Natural killer cell (primary cell): ENCODE measurements at places on chromosomes 11 and 22. TPM values are rescaled to one million over a fixed set of nuclear protein-coding genes. Genes with fewer than 3 reads are reported as not detected.

DNA sequence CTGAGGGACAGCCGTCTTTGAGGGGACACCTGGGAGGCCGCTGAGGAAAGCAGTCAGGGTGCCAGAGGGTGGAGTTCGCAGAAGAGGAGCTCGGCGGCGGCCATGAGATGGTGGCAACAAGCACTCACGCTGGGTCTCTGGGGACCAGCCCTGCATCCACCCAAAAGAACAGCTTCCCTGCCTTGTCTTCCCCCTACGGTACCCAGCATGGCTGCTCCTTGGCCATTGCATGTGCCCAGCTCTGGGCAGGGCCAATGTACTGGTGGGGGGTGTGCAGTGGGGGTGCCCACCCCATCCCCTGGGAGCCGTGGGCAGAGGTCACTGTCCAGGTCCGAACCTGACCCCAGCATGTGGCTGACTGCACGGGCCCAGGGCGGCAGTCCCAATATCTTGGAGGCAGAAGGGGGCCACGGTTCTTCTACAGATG is 42.3 kb downstream of the OSBPL5 start:
- DNase-seq = no peak
- H3K27me3 ChIP-seq = no peaks in the 10 kb centered on the region
- no peak overlapping the region for H3K4me3 ChIP-seq
- peaks cover 64% of the 10 kb centered on the region for H3K36me3 ChIP-seq
- peaks cover 42% of the 10 kb centered on the region for H3K4me1 ChIP-seq
- no peak overlapping the region for H3K27ac ChIP-seq

DNA sequence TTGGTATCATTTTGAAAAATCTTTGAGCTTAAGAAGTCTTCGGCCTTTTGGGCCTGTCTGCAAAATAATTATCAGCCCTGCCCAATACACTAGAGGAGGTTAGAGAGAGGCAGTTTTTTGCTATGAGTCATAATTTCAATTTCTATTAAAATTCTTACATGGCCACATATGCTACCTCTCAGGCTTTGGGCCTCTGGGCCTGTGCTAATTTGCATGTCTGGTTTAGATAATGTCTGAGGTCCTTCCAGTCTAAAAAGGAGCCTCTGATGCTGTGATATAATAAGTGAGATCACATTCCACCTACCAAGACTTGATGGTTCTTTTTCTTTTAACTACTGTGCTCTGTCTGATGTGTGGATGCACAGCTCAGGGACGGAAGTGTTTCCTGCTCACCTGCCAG is 70.8 kb downstream of the KCNJ1 start:
- H3K4me1 ChIP-seq = peaks cover 19% of the 10 kb centered on the region
- H3K36me3 ChIP-seq = peaks cover 77% of the 10 kb centered on the region
- no peak for DNase-seq

DNA sequence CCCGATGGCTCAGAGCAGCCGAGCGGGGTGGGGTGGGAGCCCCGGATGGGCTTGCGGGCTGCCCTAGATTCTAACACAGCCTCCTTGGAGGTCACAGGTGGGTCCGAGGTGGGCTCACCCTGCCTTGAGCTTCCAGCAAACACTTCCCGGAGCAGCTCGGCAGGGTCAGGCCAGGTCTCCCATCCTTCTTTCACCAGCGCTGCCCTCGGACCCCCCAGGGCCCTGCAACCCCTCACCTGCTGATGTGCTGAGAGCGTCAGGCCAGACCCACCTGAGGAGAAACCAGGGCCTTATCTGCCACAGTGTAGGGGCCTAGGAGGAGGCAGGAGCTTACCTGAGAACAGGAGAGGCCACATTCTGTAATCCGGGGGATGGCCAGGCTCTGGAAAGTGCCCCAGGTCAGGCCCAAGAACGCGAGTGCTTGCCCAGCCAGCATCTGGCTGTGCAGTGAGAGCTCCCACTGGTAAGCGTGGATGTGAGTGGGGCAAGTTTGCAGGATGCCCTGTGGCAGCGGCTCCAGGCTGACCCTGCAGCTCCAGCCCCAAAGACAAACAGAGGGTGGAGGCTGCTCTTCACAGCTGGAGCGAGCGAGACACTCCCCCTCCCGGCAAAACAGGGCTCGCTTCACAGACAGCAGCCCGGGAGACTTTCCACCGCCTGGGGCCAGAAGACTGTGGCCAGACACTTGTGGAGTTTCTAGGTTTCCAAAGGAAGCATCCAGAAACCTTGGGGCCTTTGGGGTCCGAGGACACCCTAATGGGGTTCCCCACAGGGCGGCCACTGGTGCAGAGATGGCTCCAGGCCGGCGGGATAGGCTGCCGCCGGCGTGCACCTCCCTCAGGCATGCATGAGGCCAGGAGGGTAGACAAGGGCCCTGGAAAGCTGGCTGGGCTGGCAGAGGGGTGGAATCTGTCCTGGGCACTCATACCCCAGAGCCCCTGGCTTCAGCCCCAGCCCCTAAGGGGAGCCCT is at the start of gene IL17REL:
IL17REL (minus strand) TSS at position 555 of the 971 bp plus-strand sequence; CDS start at position 436, 119 bp downstream.
- peaks cover 10% of the 10 kb centered on the region for H3K27me3 ChIP-seq
- H3K36me3 ChIP-seq = no peaks in the 10 kb centered on the region
- H3K4me3 ChIP-seq = no peak within 1 kb of the TSS
- DNase-seq = no peak

DNA sequence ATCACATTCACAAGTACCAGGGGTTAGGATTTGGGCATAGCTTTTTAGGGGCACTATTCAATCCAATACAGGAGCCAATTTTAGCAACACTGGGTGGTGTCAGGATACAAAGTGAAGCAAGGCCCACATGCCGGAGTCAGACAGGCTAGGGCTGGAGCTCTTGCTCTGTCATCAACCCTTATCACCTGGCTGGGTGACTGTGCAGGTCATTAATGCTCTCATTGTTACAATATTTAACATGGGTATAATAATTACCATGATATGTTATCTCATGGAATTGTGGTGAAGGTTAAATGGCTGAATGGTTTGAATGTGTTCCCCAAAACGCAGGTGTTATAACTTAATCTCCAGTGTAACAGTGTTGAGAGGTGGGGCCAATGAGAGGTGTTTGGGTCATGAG is 143.3 kb upstream of the THY1 start:
- H3K27me3 ChIP-seq = no peaks in the 10 kb centered on the region
- H3K4me3 ChIP-seq = no peak overlapping the region
- no peaks in the 10 kb centered on the region for H3K36me3 ChIP-seq
- no peaks in the 10 kb centered on the region for H3K4me1 ChIP-seq
- no peak overlapping the region for H3K27ac ChIP-seq
- DNase-seq = no peak

- DNase-seq = no peak
- H3K36me3 ChIP-seq = no peaks in the 10 kb centered on the region
- peaks cover 50% of the 10 kb centered on the region for H3K4me1 ChIP-seq
- no peak overlapping the region for H3K4me3 ChIP-seq
These were observed 57.0 kb downstream of the CELSR1 start for GRCh38 chr22:46480396-46480795.

DNA sequence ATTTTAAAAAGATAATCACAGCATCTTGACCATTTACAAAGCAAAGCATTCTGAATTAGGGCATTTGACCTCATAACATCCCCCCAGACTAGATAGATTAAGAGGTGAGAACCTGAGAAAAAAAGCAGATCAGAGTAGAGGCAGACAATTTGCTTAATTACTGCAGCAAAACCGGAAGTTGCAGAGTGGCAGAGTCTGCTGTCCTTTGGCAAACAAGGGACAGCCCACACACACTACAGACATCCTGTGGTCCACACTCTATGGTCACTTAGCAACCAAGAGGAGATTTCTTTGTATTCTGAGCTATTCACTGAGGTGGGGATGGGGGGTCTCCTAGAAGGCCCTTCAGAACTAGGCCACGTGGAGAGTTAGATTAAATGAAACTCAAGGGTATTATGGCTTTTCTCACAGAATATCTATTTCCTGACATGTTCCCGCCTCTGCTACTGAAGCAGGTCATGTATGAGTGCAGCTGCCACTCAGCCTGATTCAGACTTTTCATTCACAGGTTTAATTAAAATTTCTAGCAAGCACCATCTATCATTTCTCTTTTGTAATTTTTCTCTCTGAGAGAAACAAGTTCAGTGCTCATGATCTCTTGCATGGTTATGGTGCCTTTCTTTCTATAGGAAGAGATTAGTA is 48.5 kb downstream of the SVIP start:
- H3K4me3 ChIP-seq = no peak overlapping the region
- DNase-seq = no peak
- H3K36me3 ChIP-seq = no peaks in the 10 kb centered on the region
- no peaks in the 10 kb centered on the region for H3K27me3 ChIP-seq
- H3K27ac ChIP-seq = no peak overlapping the region
- H3K4me1 ChIP-seq = peaks cover 4% of the 10 kb centered on the region

DNA sequence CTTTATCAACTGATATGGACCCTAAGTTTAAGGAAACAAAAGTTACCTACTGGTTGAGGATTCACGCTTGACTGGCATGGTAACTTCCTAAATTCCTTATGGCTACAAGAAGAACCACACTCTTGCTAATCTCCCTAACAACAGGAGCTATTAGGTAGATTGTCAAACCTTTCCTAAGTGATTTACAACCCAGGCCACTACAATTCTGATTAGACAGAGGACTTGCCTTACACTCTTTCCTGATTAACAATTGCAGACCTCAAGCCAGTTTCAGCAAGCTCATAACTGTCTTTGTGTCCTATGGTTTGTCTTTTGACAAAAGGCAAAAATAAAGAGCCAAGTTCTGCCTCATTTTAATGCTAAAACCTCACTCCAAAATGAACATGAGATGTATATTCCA is 16.3 kb downstream of the OR52K2 start:
- H3K4me1 ChIP-seq = no peaks in the 10 kb centered on the region
- H3K36me3 ChIP-seq = no peaks in the 10 kb centered on the region
- DNase-seq = no peak
- H3K4me3 ChIP-seq = no peak overlapping the region
- peaks cover 2% of the 10 kb centered on the region for H3K27me3 ChIP-seq
- H3K27ac ChIP-seq = no peak overlapping the region

- H3K36me3 ChIP-seq = no peaks in the 10 kb centered on the region
- no peak overlapping the region for H3K27ac ChIP-seq
- H3K4me3 ChIP-seq = no peak overlapping the region
- H3K27me3 ChIP-seq = no peaks in the 10 kb centered on the region
- H3K4me1 ChIP-seq = no peaks in the 10 kb centered on the region
These were observed 88.9 kb downstream of the RASSF10 start for GRCh38 chr11:13098063-13098462.

The CST6 gene
- not detected for total RNA-seq

The FDXACB1 gene
- 2.0 TPM for total RNA-seq

The TMEM45B gene
- not detected for total RNA-seq
